ENCODE measurements at places on chromosomes 4 and X.
A peak's percentile ranks its signal among the peaks of the same experiment; 100 is the strongest.

DNA sequence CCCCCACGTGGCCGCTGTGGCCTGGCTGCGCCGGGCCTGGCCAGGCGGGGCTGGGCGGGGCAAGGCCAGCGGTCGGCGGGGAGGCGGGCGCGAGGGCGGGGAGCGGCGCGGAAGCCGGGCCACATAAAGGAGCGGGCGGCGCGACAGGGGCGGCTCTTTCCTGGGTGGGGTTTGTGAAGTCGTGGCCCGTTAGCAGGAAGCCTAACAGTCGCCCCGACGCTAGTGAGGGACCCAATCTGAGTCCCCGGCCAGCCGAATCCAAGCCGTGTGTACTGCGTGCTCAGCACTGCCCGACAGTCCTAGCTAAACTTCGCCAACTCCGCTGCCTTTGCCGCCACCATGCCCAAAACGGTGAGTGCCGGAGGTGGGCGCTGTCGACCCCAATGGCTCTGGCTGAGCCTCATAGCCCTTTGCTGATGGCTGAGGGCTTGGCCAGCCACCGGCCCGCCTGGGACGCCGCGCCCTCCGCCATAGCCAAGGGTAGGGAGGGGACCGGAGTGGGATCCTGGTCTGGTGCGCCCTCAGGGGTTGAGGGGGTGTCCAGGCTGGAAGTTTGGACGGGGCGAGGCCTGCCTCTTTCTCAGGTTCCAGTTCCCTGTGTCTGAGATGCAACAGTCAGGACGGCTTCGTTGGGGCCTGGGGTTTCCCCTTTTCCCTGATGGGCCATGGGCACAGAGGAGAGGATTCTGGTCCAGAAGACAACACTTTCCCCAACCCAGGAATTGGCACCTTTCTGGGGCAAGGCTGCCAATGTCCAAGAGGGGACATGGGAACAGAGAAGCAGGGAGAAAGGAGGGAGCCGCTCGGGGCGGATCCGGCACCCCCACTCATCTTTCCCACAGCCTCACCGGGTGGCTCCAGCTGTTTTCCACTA lies at the start of gene MSN:
TSS of gene MSN (plus strand) at position 152 of the 874 bp plus-strand sequence. CDS start at position 340, 188 bp downstream.
- DNase-seq = no peak

DNA sequence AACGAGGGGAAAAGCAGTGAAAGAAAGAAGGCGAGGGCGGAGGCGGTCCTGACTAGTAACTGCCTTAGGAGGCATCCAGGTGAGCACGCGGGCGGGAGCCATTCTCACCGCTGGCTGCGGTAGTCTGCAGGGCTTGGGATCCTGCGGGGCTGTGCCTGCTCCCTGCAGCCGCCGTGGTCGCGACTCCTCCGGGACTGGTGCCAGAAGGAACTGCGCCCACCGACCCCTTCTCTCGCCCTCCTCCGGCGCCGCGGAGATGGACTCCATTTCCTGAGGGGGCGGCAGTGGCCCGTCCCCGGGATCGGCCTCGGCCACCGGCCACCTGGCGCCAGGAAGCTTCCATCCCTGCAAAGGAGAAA lies 543 bp downstream of the NFXL1 start:
- DNase-seq = peak; percentile 24

GRCh38 chr4:55754754-55755350 lies 64.7 kb upstream of the EXOC1L start:
- no peak for DNase-seq

DNA sequence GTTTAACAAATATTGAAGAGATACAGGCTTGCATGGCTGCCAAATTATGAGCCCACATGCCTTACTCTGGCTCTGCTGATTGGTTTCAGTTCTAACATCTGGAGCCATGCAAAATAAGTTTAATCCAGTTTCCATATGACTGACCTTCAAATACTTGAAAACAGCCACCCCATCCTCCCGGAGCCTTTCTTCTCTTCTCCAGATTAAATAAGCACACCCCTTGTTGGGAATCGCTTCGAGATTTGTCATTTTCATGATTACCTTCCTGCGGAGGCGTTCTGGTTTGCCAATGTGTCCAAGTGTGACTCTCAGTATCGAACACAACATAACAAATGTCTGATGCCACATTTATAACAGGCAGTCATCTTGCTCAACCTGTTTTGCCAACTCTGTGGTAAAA lies 101.6 kb upstream of the JADE1 start:
- no peak for DNase-seq

DNA sequence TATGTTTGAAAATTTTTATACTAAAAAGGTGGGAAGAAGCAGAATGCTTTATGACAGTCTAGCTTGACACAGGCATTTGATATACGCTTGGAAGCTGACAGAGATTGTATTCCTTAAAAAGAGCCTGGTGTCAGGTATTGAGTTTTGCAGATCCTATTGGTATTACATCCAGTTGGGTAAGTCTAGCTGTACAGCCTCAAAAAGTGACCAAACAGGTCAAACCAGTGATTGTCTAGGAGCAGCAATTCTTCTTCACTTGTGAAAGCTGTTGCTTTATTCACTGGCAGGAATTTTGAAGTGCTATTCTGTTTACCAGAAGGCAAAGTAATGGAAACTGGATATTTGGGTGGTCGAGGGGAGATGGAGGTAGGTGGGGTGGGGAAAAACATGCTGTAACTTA lies 77.5 kb downstream of the UCHL1 start:
- DNase-seq = peak; percentile 53

- no peak for DNase-seq
These were observed 425.0 kb downstream of the MID1IP1 start for GRCh38 chrX:39226251-39226650.

DNA sequence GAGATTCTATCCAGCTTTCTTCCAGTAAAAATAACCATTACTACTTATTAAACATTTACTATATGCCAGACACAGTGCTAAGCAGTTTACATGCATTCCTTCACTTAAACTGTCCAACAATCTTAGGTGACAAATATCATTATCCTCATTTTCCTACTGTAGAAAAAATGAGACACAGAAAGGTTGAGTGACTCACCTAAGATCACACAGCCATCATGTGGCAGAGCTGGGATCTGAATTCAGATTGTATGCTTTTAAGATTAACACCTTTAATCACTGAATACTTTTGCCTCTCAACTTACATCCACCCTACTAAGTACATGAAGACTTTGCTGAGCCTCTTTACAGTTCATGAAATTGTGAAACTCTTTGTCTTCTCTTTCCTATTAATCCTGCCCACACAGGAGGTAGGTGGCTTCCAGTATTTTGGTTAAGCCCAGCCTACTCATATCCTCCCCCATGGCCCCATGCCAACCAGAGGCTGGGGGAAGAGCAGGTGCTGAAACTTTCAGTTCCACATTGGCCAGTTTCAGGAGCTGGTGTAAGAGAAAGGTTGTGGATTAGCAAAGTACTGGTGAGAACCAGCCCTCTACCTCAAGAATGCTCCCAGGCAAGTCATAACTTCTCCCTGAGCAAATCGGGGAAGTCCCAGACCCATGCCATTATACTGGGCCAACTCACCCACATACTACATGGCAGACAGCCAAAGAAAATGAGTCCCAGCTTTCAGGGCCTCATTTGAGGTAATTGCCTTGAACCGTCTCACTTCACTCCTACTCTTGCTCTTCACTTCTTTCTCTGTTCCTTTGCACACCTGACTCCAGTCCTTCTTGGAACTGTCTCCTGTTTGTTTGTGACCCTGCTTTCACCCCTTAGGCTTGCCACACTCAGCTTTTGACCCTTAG lies 211.1 kb downstream of the GUCY2F start:
- DNase-seq = no peak

DNA sequence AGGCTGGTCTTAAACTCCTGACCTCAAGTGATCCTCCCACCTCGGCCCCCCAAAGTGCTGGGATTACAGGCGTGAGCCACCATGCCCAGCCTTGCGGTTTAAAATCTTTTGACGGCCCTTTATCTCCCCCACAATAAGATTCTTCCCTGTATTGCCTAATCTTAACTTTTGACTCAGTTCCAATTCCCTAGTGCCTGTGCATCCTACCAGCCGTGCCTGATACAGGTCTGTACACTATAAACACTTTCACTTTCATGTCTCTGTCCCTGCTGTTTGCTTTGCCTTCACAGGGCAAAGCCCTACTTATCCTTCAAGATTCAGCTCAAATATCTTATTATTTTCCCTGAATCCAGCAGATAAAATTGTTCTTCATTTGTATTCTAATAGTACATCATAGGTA lies 74.6 kb downstream of the WDR44 start:
- DNase-seq = peak; percentile 14

- DNase-seq = no peak
These were observed 1.6 kb downstream of the SCML1 start for GRCh38 chrX:17738737-17739535.

- no peak for DNase-seq
These were observed 44.3 kb downstream of the CCSER1 start for GRCh38 chr4:90171491-90171890.

DNA sequence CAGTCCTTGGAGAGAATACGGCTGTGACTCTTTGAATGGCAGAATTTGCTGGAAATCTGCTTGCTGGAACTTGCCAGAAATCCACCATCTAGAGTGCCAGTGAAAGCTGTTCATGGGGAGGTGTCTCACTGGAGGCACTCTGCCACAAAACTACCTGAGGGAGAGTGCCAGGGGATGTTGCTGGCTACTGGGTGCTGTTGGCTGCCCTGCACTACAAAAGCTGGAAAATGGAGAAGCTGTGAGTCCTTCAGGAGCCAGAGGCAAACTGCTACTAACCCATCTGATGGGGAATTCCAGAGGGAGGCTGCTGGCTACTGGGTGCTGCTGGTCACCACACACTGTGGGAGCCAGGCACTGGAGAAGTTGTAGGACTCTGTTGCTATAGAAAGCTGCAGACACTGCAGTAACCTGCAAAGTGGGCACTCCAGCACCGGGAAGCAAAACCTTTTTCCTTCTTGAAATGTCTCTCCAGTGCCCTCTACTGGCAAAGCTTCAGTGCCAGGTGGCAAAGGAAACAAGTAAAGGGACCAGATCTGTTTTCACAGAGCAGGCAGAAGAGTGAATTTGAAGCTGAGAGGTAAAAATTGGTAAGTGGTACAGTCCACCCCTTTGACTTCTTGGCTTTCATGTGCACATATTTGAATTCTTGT lies 47.8 kb upstream of the HSD17B10 start:
- DNase-seq = peak; percentile 16

- no peak for DNase-seq
These were observed 20.4 kb downstream of the KIAA1210 start for GRCh38 chrX:119107206-119107605.

DNA sequence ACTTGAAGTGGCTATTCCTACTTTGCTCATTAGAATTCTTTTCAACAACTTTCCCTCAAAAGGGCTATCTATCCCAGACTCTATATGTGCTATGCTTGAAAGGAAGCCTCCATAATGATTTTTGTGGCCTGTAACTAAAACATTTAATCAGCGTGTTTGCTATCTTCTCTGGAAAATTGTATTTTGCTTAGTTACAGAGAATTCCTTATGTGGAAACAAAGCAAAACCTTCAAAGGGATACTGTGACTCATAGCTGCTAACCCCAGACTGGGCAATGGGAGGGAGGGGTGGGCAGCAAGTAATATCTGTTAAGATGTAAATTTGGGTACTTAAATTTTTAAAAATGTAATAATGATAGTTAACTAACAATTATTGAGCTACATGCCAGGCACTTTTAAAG lies 3.7 kb downstream of the SLC25A14 start:
- no peak for DNase-seq

- no peak for DNase-seq
These were observed 38.6 kb downstream of the PTCHD1 start for GRCh38 chrX:23373129-23373804.

- no peak for DNase-seq
These were observed 159.1 kb upstream of the LEF1 start for GRCh38 chr4:108327642-108328382.

DNA sequence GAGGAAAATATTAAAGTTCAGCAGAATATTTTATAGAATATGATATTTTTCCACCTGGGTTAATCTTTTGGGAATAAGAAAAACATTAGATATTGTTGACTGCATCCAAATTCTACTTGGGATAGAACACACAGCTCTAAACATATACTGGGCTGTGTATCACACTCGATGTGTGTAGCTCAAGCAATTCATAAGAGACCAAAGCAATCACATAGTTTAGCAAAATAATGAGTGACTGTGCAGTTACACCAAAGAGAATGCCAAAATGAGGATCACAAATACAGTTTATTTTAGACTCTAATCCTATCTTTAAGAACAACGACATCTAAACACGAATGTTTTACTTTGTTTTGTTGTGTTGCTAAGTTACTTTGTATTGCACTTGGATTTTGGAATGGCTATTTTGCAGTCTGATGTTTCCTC lies 101.2 kb downstream of the CBR4 start:
- peak; percentile 11 for DNase-seq

DNA sequence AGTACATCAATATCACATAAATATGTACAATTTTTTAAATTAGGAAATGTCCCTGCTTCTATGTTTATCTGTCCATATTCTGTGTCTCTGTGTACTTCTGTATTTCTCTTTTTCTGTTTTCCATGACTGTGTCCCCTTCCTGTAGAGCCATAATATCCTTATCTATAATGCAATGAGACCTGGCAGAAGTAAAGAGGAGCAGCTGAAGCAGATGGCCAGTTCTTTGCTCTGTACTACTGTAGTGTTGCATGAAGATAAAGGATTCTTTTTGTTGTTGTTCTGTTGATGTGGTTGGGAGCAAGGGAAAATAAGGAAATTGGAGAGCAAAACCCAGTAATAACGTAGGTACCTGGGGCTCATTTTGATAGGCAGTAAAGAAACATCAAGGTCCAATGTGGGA lies 301.7 kb downstream of the ADGRL3 start:
- DNase-seq = no peak

GRCh38 chrX:57587607-57588006 lies 4.2 kb upstream of the ZXDB start:
- no peak for DNase-seq

DNA sequence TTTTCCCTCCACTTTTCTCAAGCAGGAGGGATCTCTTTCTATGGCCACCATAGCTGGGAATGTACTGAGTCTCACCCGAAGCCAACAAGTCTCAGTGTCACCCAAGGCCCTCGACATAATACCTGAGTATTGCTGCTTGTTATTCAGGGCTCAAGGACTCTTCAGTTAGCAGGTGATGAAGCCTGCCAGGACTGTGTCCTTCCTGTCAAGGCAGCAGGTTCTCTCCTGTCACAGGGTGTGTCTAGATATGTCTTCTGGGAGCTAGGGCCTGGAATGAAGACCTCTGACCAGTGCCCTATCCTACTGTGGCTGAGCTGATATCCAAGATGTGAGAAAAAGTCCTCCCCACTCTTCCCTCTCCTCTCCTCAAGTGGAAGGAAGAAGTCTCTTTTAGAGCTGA lies 391.0 kb upstream of the DIPK2B start:
- peak; percentile 62 for DNase-seq
